ENCODE measurements at places on chromosomes 1 and 21.

GRCh38 chr1:16210581-16210980 is 1.9 kb downstream of the ARHGEF19 start:
- no peak for DNase-seq

GRCh38 chr1:246932366-246932700 is 585 bp upstream of the AHCTF1 start:
- no peak for DNase-seq

- peak; percentile 52 for DNase-seq
These were observed 2.4 kb upstream of the NFIA start for GRCh38 chr1:61079898-61080336.

DNA sequence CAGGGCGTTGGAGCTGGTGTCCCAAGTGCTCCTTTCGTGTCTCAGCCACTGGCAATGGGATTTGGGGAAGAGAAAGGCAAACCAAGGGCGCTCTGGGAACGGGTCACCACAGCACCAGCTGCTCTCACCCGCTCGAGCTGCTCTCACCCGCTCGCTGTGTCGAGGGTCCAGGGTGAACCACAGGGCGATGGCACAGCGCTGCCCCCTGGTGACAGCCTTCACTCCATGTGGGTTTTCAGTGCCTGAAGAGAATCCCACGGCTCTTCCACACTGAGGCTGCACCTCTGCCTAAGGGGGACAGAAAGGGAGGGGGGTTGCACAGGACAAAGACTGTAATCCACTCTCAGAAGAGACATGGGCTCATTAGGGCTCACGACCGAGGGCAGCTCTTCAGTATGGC is 7.1 kb upstream of the CLDN19 start:
- no peak for DNase-seq

- no peak for DNase-seq
These were observed 17.0 kb upstream of the RAP1GAP start for GRCh38 chr1:21685946-21686678.

DNA sequence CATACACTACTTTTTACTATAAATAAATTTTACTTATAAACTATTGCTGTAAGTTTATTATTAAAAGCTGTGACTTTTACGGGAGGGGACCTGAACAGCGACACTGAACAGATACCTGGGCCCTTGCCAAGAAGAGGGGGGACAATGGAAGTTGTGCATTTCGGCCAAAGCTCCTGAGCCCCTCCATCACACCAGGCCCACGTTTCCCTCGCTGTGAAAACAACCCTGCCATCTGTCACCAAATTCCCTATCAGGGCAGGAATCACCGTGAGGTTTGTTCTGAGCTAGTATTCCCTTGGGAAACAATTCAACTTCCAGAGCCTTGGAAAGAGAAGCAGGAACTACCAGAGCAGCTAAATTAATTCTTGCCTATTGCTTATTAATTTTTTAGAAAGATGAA is 37.0 kb downstream of the VTCN1 start:
- no peak for DNase-seq

GRCh38 chr1:169970114-169970513 is 76.4 kb upstream of the SCYL3 start:
- DNase-seq, result no peak

GRCh38 chr1:232538224-232538942 is 91.5 kb downstream of the SIPA1L2 start:
- no peak for DNase-seq

DNA sequence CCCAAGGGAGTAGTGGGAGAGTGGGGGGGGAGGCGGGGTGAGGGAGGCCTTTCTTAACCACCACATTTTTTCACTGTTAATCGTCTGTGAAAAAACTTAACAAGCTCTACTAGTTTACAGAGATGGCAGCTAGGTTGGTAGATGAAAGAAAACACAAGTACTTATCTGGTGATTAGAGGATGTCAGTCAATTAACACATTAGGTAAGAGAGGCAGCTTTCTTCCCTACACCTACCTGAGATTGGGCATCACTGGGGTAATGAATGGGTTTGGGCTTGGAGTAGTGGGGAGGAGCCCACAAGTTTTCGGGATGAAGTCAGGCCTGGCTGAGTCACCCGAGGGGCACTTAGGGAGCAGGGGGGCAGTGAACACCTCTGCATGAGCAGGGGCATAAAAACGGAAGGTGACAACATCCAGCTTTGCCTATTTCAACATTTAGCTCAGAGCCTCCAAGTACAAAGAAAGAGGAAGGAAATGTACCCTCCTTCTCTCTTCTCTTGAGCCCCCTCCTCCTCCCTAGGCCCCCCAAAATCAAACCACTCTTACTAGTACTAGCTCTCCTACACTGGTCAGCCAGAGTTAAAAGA is 2.5 kb downstream of the LBR start:
- DNase-seq, result peak; percentile 33

DNA sequence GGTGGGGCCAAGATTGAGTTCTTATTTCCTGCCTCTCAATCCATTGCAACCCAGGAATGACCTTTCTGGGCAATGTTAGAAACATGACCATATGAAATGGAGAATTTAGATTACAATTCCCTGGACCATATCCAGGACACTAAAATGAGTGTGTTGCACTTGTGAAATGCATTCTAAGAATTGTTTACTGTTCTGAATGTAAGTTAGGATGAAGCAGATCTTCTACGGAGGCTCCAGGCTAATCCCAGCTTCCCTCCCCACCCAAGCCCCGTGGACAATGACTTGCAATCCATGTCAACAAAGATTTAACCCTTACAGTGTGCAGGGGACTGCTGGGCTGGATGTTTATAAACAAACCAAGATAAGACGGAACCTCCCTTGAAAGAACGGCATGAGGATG is 31.7 kb upstream of the HAO2 start:
- no peak for DNase-seq

DNA sequence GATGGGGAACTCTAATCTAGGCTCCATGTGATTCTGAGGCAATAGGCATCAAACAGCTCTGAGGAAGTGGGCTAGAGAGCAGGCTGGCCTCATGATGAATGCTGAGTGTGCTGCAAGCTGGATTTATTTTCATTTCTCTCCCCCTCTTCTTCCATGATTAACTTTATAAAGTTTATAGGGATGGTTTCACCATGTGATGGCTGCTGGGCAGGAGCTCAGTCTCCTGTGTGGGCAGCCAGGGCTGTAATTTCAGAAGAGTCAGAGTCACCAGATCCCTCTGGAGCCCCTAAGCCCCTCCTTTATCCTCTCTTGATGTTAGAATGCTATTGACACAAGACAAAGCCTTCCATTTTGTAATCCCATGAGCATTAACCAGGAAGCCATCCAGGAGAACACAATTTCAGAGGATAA is 143.6 kb downstream of the CNIH3 start:
- no peak for DNase-seq

- DNase-seq, result no peak
These were observed 2.1 kb upstream of the SLC2A1 start for GRCh38 chr1:42960566-42961311.

DNA sequence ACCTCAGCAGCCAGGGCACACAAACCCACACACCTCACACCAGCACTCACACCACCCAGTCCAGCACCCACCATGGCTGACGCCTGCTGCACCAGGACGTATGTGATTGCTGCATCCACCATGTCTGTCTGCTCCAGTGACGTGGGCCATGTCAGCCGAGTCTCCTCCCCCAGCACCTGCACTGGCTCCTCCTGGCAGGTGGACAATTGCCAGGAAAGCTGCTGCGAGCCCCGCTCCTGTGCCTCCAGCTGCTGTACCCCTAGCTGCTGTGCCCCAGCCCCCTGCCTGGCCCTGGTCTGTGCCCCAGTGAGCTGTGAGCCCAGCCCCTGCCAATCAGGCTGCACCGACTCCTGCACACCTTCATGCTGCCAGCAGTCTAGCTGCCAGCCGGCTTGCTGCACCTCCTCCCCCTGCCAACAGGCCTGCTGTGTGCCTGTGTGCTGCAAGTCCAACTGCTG is at the start of gene KRTAP10-8:
Gene KRTAP10-8, plus strand, starts transcription at position 51 of the 458 bp plus-strand sequence. Its CDS starts 22 bp downstream, at position 73.
- no peak for DNase-seq

DNA sequence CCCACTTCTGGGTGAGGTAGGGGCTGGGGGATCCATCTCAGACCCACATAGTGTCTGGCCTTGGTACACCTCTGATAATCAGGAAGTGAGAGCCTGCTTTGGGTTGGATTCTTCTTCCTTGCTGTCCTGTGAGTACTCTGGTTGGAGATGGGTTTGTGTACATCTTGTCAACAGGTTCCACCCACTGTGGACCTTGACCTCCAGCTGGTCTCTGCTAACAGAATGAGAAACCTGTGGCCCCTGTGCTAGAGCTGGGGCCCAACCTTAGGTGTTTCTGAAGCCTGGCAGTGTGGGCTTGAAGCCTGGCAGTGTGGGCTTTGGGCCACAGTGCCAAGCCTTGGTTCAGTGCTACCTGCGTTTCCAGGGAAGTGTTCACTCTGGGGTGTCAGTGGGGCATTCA is 2.6 kb downstream of the ZBTB48 start:
- no peak for DNase-seq

DNA sequence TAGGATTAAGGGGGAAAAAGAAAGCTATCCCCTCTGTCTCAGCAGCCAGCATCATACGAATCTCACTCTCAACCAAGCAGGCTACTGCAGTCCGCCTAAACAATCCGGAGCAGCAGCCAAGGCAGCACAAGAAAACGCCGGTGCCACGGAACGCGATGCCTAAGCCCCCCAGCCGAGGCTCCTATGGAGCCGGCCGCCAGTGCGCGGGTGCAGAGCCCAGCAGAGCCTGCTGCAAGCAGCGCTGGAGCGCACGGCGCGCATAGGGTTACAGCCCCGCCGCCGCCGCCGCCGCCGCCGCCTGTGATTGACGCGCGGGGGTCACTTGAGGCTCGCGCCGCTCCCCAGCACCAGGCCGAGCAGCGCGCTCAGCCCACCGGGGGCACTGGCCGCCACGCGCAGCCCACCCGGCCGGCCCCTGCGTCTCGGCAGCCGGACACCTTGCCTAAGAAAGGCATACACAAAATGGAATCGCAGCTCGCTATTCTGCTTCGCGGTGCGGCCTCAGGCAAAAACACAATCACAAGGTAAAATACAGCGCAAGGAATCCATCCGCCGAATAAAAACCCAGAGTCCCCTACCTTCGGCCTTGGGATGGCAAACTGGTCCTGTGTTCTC is 780 bp downstream of the HIVEP3 start:
- DNase-seq, result no peak

GRCh38 chr1:169484101-169484500 is 1.6 kb downstream of the SLC19A2 start:
- no peak for DNase-seq

DNA sequence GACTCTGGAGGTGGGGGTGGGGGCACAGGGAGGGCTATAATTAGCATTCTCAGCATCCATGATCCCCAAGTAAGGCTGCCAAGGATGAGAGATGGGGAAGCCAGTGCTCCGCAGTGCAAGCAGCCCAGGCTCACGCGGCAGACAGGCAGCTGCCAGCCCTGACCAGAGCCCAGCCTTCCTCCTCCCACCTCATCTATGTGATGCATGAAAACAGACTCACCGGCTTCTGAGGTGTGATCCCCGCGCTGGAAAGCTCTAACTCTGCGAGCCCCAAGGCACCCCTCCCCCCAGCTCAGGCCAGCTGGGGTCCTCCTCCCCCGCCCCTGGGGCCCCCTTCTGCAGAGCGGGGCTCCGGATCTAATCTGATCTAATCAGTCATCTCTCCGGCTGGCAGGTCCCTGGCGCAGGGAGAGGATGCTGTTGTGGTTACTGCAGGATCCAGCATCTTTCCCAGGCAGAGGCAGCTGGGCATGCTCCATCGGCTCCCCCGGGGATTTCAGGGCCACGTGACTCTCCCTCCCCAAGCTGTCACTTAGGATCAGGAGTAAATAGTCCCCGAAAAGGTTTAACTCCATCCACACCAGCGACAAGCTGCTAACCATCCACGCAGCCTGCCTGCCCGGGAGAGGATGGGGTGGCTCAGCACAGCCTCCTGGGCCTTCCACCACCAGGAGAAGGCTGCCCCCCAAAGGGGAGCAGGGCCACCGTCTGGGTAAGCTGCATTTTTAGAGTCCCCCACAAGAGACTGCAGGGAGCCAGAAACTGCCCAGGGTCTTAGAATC is at the start of gene PLEKHA6:
Gene PLEKHA6, minus strand, starts transcription at position 456 of the 782 bp plus-strand sequence. CDS start 86,202 bp downstream, outside the sequence.
- peak; percentile 52 for DNase-seq

GRCh38 chr1:244350027-244350426 is 101.7 kb downstream of the ADSS2 start:
- no peak for DNase-seq

DNA sequence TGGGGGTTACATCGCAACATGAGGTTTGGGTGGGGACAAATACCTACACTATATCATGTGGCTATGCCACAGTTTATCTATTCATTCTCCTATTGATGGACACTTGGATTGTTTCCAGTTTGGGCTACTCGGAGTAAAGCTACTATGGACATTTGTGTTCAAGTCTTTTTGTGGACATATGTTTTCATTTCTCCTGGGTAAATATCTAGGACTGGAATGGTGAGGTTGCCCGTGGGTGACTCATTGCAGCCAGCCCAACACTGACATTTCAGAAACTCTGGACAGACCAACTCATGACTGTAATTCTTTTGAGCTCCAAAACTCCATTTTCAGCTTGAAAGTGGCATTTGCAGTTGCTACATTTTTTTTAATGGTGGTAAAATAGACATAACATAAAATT is 82.7 kb downstream of the KAZN start:
- DNase-seq, result no peak

GRCh38 chr1:161404051-161404597 is 36.4 kb upstream of the CFAP126 start:
- no peak for DNase-seq

- DNase-seq, result no peak
These were observed 206.2 kb upstream of the C8B start for GRCh38 chr1:57172040-57172439.

GRCh38 chr1:92123868-92124267 is 43.7 kb downstream of the BTBD8 start:
- DNase-seq, result no peak

All from HFFc6 (cell line).